ENCODE measurements at places on chromosomes 16 and 17. TPM values are rescaled to one million over a fixed set of nuclear protein-coding genes. Genes with fewer than 3 reads are reported as not detected.

DNA sequence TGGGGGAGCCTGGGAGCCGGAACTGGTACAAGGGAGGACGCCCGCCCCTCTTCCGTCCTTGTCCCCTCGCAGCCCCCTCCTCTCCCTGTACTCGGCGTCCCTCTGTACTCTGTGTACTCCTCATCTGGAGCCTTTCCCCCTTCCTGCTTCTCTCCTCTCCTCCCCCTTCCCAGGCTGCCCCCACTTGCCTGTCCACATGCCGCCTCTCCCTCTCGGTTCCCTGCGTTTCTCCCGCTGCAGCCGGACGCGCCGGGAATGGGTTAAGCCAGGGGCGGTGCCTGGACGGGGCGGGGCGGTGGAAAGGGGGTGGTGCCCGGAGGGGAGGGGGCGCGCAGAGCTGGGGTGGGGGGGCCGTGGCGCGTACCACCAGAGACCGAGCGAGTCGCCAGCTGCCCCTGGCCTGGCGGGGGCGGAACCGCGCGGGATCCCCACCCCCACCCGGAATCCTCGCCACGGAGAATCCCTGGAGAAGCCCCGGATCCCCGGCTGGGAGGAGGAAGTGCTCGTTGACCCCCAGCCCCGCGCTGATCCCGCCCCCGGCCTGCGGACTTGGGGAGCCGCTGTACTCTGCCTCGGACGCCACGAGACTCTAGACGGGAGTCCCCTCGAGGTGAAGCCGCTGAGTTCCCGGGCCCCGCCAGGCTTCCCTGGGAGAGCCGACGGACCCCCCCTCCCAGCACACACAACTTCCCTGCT lies 22.6 kb downstream of the GJD3 start:
- peak overlapping the region; percentile 67 for H3K4me3 ChIP-seq
- no peak for DNase-seq
- peaks cover 49% of the 10 kb centered on the region for H3K36me3 ChIP-seq
- peaks cover 56% of the 10 kb centered on the region for H3K4me1 ChIP-seq
- peak overlapping the region; percentile 17 for H3K27ac ChIP-seq

DNA sequence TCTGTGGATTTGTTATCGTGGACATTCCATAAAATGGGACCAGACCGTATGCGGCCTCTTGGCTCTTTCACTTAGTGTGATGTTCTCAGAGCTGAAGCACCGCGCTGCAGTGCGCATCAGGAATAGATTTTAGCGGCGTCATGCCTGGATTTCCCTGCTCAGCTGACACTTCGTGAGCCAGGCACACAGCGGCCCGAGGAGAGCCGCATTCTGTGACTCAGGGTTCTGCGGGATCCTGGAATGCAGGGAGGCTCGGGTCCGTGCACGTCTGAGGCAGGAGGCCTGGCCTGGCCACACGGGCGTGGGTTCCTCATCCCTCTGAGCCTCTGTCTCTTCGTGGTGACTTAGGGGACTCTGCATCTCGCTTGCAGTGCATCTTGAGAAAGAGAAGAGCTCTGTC lies 13.4 kb downstream of the CBFA2T3 start:
- DNase-seq = no peak
- no peaks in the 10 kb centered on the region for H3K36me3 ChIP-seq
- H3K27ac ChIP-seq = no peak overlapping the region
- H3K4me3 ChIP-seq = no peak overlapping the region

DNA sequence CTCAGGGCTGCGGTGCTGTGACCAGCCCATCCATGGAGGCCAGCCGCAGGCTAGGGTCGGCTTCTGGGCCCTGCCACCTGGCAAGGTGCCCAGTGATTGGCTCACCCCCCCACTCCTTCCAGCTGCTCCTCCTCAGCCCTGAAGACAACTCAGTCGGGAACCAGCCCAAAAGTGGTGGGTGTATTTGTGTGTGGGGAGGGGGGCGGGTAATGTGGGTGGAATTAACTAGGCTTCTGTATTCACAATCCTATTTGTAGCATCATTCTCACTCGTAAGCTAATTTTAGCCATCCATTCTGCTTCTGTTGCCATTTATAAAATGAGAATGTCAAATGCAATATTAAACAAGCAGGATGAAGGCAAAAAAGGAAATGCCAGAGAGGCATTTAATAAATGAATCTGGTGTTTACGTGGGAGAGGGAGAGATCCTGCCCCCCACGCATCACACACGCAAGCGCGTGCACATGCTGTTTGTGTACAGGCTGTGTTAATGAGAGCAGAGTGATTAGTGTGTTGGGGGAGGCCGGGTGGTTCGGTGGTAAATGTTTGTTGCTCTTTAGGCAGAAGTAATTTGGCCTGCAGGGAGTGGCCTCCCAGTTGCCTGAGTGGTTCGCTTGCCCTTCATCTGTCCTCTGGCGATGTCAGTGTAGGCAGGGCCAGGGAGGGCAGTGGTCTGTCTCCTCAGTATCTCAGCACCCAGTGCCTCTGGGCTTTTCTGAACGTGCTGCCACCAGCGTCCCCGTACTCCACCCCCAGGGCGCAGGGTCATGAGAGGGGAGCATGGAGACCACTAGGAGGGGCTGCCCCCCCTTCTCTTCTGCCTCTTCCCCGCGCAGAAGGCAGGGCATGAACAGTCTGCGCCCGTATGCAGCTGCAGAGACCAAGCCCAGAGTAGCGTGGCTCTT lies 140.1 kb downstream of the CCDC182 start:
- peaks cover 28% of the 10 kb centered on the region for H3K36me3 ChIP-seq
- peaks cover 54% of the 10 kb centered on the region for H3K4me1 ChIP-seq
- H3K27ac ChIP-seq = peak overlapping the region; percentile 88
- H3K27me3 ChIP-seq = no peaks in the 10 kb centered on the region
- DNase-seq = no peak

DNA sequence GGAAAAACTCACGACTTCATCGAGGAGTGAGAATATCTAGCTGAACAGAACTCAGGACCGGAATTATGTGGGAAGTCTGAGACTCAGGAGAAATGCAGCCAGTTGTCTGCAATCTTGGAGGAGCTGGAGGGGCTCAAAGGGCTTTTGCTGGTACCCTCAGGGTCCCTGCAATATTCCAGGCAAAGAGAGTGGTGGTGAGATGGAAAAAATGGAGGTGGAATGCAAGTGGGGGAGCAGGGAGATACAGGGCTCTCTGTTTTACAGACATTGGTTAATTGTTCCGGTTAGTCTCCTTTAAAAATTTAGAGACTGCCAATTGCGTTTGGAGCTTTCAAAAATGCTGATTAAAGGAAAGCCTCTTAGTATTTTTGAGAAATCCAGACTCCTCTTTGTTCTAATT lies 18.2 kb upstream of the HP start:
- no peak overlapping the region for H3K4me3 ChIP-seq
- DNase-seq = no peak
- no peaks in the 10 kb centered on the region for H3K36me3 ChIP-seq
- no peaks in the 10 kb centered on the region for H3K27me3 ChIP-seq
- H3K4me1 ChIP-seq = no peaks in the 10 kb centered on the region

- H3K4me3 ChIP-seq = no peak overlapping the region
- H3K36me3 ChIP-seq = no peaks in the 10 kb centered on the region
- H3K27ac ChIP-seq = no peak overlapping the region
- H3K27me3 ChIP-seq = no peaks in the 10 kb centered on the region
- no peak for DNase-seq
Observed at GRCh38 chr17:60396412-60396811, 4.5 kb upstream of the USP32 start.

DNA sequence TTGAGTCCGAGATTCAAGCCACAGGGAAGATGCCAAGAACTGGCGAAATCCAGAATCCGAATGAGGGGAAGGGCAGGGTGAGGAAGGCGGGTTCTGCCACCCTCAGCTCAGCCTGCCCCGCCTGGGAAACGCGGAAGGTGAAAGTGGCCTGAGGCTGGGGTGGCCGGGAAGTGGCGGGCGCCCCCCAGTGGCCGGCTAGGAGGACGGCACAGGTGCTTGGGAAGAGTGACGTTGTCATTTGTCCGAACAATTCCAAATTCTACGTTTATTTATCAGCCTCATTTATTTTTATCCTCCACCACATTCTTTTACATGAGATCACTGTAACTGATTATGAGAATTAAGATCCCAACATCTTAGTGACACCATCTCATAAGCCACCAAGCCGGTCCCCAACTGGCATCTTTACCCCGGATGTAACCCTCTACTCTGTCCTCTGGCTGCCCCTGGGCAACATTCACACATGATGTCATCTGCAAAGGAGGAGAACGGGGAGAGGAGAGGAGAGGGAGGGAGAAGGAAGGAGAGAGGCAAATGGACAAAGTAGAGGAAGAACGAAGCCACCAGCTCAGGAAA lies 21.3 kb downstream of the SRCIN1 start:
- no peak overlapping the region for H3K4me3 ChIP-seq
- no peaks in the 10 kb centered on the region for H3K36me3 ChIP-seq
- peak; percentile 42 for DNase-seq
- peaks cover 74% of the 10 kb centered on the region for H3K27me3 ChIP-seq

GRCh38 chr17:77521076-77521475 lies 380.3 kb downstream of the SEC14L1 start:
- no peak overlapping the region for H3K4me3 ChIP-seq
- H3K27me3 ChIP-seq = peaks cover 14% of the 10 kb centered on the region
- peaks cover 5% of the 10 kb centered on the region for H3K4me1 ChIP-seq
- no peak overlapping the region for H3K27ac ChIP-seq

GRCh38 chr16:69768666-69769065 lies 6.5 kb downstream of the WWP2 start:
- no peak overlapping the region for H3K4me3 ChIP-seq
- peaks cover 38% of the 10 kb centered on the region for H3K4me1 ChIP-seq
- H3K27me3 ChIP-seq = no peaks in the 10 kb centered on the region
- H3K27ac ChIP-seq = peak overlapping the region; percentile 3
- DNase-seq = no peak

- no peak for DNase-seq
- H3K27me3 ChIP-seq = no peaks in the 10 kb centered on the region
- no peak overlapping the region for H3K4me3 ChIP-seq
- no peaks in the 10 kb centered on the region for H3K4me1 ChIP-seq
- no peak overlapping the region for H3K27ac ChIP-seq
Observed at GRCh38 chr16:8110572-8111514, 479.5 kb downstream of the TMEM114 start.

GNG13 gene
- not detected for total RNA-seq

ITGA2B gene
- 1.5 TPM for total RNA-seq

ZP2 gene
- not detected for total RNA-seq

SRCIN1 gene
- 0.14 TPM for total RNA-seq

PPP1R1B gene
- not detected for total RNA-seq

TPSG1 gene
- total RNA-seq = not detected
